ENCODE measurements at places on chromosomes 11 and 22.

GRCh38 chr11:128018692-128019091 is 568.7 kb downstream of the ETS1 start:
- no peak for DNase-seq

DNA sequence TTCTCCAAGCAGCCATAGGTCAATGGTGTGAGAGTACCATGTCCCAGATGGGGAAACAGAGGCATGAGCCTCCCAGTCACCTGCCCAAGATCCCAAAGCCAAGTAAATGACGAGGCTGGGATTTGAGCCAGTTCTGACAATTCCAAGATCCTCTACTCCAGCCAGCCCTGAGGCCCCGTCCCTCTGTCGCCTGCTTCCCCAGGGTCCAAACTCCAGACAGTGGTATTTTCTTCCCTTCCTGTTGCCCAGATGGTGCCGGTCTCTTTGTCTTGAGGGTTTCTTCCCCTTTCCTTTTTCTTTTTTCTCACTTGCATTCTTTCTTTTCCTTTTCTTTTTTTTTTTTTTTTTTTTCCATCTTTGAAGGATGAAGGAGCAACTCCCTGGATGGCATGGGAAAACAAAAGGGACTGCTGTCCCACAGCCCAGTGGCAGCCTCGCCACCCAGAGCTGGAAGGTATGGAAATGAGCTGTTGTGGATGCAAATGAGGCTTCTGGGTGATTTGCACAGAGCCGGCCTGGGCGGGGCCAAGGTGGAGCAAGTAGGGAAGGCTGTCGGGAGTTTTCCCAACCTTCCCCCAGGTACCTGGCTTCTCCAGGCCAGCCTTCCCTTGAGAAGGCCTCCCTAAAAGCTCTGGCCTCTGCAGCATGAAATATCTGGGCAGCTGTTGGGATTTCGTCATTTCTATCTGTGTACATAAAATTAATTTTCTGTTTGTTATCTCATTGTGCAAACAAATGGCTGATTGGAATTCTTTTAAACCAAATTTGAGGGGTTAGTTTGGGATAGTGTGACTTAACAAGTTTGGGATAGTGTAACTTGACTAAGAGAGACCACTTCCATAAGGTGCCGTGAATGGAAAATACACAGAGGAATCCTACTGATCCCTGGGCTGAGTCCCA is 146.8 kb downstream of the MN1 start:
- no peak for DNase-seq

- no peak for DNase-seq
Measured at GRCh38 chr11:110377434-110377833, 52.3 kb upstream of the FDX1 start.

DNA sequence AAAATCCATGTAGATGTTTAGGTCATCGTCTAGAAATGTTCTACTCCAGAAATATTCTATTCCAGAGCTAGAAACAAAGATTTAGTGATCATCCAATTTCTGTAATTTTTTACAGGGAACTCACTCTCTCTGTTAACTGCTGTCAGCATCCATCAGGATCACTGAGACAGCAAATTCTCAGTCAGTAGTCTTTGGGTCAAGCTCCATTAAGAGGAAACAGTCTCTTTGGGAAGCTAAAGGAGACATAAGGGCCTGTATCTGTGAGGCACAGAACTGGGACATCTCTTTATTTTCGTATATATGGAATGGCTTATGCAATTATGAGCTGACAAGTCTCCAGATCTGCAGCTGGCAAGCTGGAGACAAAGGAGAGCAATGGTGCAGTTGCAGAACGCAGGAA is 48.3 kb downstream of the PIK3C2A start:
- DNase-seq = no peak

- no peak for DNase-seq
Measured at GRCh38 chr11:103608566-103608965, 427.9 kb upstream of the DDI1 start.

DNA sequence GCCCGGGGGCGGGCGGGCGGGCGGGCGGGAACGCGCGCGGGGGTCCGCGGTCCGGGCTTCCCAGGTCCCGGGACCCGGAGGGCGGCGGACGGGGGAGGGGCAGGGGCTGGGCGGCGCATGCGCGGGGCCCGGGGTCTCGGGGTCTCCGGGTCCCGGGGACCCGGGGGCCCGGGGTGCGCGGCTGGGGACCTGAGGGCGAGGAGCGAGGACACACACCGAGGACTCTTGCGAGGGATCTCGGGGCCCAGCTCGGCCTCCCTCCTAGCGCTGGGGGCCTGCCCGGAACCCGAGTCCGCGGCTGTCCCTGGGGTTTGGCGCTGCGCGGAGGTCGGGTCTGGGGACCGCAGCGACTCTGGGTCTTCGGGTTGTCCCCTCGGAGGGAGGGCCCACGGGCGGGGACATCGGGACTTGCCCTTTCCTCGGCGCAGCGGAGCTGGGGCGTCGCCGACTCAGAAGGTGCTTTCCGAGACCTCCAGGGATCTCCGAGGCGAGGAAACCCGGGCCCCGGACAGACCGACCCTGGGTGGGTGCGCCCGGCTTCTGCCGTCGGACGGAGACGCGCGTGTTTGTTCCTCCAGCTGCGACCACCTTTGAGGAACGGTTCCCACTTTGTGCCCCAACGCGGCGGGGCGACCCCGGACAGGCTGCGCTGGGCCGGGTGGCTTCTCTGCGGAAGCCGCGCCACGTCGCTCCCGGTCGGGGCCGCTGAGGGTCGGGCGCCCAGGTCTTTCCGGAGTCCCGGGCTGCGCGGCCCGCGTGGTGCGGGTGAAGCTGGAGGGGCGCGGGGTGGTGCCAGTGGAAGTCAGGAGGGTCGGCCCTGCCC is 540 bp downstream of the PPARA start:
- no peak for DNase-seq

DNA sequence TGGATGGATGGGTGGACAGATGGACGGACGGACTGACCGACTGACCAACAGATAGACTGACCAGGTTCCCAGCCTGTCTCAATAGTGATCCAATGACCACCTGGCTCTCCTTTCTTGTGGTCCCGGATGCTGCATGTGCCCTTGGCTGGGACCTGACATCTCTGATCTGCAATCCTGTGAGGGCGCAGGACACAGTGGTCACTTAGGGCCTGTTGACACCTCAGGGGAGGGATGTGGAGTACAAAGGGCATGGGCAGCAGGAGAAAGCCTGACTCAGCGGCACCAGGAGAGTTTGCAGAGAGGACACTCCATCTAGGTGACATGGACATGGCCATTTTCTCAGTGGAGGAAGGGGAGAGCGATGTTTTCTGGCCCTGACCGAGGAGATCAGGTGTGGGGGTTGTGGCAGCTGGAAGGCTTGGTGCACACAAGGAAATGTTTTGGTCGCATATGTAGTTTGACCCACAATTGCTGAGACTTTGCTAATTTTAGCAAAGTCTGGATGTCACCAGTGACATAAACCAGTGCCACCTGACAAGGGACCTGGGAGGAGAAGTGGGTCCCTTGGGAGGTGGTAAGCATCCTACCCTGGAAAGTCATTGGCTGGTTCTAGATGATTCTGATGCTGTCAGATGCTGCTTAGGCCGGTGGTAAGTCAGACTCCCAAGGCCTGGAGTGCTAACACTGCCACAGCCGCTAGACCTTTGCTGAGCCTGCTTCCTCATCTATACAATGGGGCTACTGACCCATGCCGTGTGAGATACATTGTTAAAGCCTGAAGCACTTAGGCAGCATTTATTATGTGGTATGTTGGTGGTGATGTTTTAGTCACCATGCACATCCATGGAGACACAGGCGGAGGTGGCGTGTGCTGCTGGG is 50.7 kb downstream of the CD82 start:
- no peak for DNase-seq

DNA sequence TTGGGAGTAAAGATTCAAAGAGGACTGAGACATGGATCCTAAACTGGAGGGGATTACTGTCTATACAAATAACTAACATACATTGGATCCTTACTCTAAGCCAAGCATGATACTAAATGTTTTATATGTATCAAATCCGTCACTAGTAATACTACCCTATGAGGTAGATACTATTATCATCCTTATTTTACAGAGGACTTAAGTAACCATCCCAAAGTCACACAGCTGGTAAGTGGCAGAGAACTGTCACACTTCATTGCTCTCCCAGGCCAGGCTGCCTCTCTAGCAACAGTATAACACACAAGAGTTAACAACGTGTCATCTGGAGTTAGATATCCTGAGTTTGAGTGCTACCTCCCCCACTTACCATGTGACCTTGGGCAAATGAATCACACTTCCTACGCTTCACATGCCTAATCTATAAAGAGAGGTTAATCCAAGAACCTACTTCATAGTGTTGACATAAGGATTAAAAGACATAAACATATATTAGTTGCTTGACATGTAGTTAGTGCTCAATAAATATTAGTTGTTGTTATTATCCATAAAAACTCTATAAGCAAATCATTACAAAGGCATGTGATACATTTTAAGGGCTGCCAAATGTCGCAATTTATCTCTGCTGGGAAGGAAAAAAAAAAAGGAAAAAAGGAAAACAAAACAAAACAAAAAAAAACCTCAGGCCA is 33.8 kb upstream of the SPON1 start:
- DNase-seq = no peak

GRCh38 chr22:24129980-24130379 is 51.3 kb upstream of the SUSD2 start:
- no peak for DNase-seq

DNA sequence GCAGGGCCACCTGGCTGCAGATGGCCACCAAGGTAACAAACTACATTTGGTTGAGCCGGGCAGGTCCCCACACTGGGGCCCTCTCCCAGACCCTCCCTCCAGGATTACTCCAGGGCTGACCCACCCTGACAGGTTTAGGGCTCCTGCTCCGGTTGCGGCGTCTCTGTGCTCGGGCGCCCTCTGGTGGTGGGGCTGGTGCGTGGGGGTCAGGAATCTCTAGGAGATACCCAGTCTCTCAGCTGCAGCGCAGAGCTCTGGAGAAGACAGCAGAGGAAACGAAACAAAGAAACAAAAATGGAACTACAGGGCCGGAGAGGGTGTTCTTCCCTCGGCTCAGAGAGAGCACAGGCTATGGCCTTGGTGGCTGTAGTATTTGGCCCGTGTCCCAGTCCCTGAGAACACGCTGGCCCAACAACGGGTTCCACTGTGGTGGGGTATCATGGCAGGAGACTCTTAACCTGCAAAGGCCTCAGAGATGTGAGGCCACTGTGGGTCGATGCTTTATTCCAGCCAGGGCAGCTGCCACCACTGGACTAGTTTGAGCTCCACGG is 2.4 kb downstream of the C11orf96 start:
- DNase-seq = peak; percentile 55

GRCh38 chr22:48415520-48415919 is 1412.2 kb downstream of the BRD1 start:
- DNase-seq = no peak

- DNase-seq = no peak
Measured at GRCh38 chr11:65132238-65132987, 1.9 kb downstream of the SYVN1 start.
